ENCODE measurements at places on chromosomes 16 and 17.
A peak's percentile ranks its signal among the peaks of the same experiment; 100 is the strongest.

DNA sequence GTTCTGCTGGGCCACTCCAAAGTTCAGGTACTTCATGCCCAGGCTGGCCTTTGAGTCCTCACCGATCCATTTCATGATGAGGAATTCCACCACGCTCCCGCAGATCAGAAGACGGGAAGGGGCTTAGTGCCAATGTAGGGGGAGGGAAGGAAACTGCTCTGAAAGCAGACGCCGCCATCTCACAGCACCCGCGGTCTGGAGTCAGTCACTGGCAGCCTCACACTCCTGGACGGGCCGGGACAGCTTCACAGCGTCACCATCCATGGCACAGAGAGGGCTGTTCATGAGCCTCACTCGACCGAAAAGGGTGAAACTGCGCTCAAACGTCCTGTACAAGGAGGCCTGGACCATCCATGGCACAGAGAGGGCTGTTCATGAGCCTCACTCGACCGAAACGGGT is 62.0 kb downstream of the RPH3AL start:
- H3K4me3 ChIP-seq, result no peak overlapping the region
- H3K27me3 ChIP-seq, result peaks cover 13% of the 10 kb centered on the region
- DNase-seq, result no peak
- H3K27ac ChIP-seq, result no peak overlapping the region
- peaks cover 2% of the 10 kb centered on the region for H3K4me1 ChIP-seq
- peaks cover 2% of the 10 kb centered on the region for H3K36me3 ChIP-seq

DNA sequence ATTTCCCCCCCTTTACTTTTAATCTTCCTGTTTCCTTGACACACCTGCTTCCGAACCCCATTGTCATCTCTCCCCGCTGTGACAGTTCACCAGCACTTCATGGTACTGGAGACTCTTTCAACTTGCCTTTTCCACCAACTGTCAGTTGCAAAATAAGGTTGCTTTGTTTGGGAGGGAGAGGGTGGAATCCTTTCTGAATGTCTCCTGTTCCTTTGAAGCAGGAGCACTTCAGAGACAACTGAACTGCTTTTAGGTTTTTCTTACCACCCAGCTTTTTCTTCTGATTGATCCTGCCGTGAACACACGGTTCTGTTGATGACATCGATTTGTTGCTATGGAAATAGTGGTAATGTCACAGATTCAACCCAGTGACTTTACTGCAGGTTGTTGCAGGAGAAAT is 42.0 kb downstream of the RPA1 start:
- peak; percentile 24 for DNase-seq
- peak overlapping the region; percentile 98 for H3K27ac ChIP-seq
- H3K4me3 ChIP-seq, result peak overlapping the region; percentile 86
- H3K27me3 ChIP-seq, result no peaks in the 10 kb centered on the region

GRCh38 chr16:85333337-85333736 is 221.1 kb upstream of the CIBAR2 start:
- no peak for DNase-seq
- H3K4me3 ChIP-seq, result no peak overlapping the region
- peaks cover 18% of the 10 kb centered on the region for H3K4me1 ChIP-seq
- peaks cover 52% of the 10 kb centered on the region for H3K27me3 ChIP-seq

- peaks cover 11% of the 10 kb centered on the region for H3K4me1 ChIP-seq
- peaks cover 6% of the 10 kb centered on the region for H3K36me3 ChIP-seq
- DNase-seq, result no peak
- H3K4me3 ChIP-seq, result no peak overlapping the region
Observed at GRCh38 chr17:41551365-41551764, 20.5 kb downstream of the KRT9 start.

DNA sequence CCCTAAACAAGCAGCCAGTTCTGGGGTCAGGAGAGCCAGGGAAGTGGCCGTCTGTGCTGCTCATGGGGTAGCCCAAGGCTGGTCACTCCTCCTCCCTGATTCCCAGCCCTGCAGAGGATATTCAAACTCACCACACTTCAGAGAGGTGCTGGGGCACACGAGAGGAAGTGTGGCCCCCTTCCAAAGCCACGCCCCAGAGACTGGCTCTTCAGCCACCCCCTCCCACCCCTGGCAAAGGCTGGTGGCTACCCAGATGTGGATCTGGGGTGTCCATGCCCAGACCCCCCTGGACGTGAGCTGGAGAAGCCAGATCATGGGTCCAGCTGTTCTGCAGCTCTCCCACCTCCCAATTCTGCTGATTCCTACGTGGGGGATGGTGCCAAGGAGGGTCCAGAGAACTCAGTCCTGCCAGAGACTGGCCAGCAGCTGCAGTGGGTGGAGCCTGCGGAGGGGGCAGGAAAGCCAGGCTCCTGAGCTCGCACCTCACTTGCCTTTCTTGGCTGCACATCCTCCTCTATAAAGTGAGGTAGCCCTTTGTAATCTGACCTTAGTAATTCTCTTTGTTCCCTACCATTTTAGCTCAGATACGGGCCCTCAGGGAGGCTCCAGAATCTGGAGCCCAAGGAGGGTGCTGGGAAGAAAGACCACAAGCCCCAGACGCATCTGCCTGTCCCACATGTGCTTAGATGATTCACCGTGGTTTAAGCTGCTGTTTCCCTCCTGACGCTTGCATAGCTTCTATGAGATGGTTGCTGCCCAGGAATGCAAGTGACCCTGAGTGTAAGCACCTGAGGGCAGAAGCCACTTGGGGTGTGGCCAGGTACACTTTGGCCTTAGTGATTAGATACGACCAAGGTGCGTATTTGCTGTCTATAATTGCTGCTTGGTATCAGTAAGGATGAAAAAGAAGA is 15.3 kb downstream of the SDK2 start:
- no peaks in the 10 kb centered on the region for H3K27me3 ChIP-seq
- peaks cover 4% of the 10 kb centered on the region for H3K4me1 ChIP-seq
- no peak overlapping the region for H3K27ac ChIP-seq
- no peak overlapping the region for H3K4me3 ChIP-seq
- no peak for DNase-seq

DNA sequence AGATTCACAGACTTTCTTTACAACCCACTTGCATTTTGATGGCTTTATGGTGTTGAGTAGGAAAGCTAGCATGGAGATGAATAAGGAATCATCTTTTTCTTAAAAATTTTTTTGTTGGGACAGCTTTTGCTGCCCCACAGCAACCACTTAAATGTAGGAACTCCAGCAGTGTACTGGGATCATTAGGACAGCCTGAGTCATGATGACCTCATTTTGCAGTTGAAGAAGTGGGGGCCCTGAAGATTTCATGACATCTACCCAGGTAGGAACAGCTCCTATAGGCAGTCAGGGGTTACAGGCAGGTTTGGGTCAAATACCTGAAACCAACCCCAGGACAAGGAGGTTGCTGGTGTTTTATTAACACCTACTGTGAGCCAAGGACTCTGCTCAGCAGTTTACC is 2.1 kb downstream of the METTL22 start:
- H3K4me1 ChIP-seq, result peaks cover 20% of the 10 kb centered on the region
- DNase-seq, result no peak
- H3K36me3 ChIP-seq, result peaks cover 3% of the 10 kb centered on the region
- H3K4me3 ChIP-seq, result no peak overlapping the region
- peaks cover 10% of the 10 kb centered on the region for H3K27me3 ChIP-seq

- no peak overlapping the region for H3K27ac ChIP-seq
- no peak overlapping the region for H3K4me3 ChIP-seq
- peaks cover 17% of the 10 kb centered on the region for H3K27me3 ChIP-seq
Observed at GRCh38 chr16:26930786-26931581, 135.7 kb upstream of the C16orf82 start.

DNA sequence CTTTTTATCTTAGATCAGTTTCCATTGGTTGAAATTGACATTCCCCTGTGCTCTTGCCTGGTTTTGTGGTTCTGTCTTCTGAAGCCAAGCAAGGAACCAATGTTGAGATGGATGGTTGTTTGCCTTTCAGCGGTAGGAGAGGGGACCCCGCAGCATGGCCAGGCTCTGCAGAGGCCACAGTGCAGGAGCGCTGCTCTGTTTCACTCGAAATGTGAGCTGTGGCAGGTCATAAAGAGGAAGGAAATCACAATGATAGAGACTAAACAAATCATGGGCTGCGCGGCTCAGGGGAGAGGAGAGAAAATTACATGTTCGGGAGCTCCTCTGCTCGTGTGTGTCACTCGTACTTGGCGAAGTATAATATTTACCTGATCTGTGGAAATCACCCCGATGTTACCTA is 148.2 kb downstream of the SNX29 start:
- peak overlapping the region; percentile 59 for H3K4me3 ChIP-seq
- H3K36me3 ChIP-seq, result peaks cover 3% of the 10 kb centered on the region
- H3K27ac ChIP-seq, result no peak overlapping the region
- no peak for DNase-seq
- no peaks in the 10 kb centered on the region for H3K27me3 ChIP-seq
- H3K4me1 ChIP-seq, result peaks cover 15% of the 10 kb centered on the region

DNA sequence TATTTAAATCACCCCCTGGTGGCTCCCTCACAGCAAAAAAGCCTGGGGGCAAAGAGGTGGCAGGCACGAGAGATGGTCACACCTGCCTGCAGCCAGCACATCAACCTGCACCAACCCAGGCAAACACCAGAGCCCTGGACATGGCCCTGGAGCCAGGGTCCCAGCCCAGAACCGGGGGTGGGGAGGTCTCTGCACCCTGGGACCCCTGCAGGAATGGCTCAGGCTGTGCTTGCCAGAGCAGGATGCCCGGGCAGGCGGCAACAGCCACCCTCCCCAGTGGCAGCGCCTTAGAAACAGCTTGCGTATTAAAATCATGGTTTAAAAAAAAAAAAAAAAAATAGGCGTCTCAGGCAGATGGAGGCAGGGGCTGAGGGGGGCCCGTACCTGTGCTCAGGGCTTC is 16.2 kb downstream of the MYBBP1A start:
- H3K27ac ChIP-seq, result no peak overlapping the region
- H3K4me1 ChIP-seq, result peaks cover 10% of the 10 kb centered on the region
- no peaks in the 10 kb centered on the region for H3K27me3 ChIP-seq

- no peaks in the 10 kb centered on the region for H3K4me1 ChIP-seq
- H3K27me3 ChIP-seq, result peaks cover 16% of the 10 kb centered on the region
- DNase-seq, result no peak
- H3K36me3 ChIP-seq, result no peaks in the 10 kb centered on the region
- H3K4me3 ChIP-seq, result no peak overlapping the region
Observed at GRCh38 chr17:56175299-56175955, 22.2 kb downstream of the ANKFN1 start.

- H3K27ac ChIP-seq, result peak overlapping the region; percentile 66
- peaks cover 5% of the 10 kb centered on the region for H3K4me1 ChIP-seq
- H3K36me3 ChIP-seq, result peaks cover 8% of the 10 kb centered on the region
- DNase-seq, result no peak
- H3K27me3 ChIP-seq, result no peaks in the 10 kb centered on the region
- H3K4me3 ChIP-seq, result no peak overlapping the region
Observed at GRCh38 chr17:29659155-29659554, 36.4 kb upstream of the CORO6 start.

DNA sequence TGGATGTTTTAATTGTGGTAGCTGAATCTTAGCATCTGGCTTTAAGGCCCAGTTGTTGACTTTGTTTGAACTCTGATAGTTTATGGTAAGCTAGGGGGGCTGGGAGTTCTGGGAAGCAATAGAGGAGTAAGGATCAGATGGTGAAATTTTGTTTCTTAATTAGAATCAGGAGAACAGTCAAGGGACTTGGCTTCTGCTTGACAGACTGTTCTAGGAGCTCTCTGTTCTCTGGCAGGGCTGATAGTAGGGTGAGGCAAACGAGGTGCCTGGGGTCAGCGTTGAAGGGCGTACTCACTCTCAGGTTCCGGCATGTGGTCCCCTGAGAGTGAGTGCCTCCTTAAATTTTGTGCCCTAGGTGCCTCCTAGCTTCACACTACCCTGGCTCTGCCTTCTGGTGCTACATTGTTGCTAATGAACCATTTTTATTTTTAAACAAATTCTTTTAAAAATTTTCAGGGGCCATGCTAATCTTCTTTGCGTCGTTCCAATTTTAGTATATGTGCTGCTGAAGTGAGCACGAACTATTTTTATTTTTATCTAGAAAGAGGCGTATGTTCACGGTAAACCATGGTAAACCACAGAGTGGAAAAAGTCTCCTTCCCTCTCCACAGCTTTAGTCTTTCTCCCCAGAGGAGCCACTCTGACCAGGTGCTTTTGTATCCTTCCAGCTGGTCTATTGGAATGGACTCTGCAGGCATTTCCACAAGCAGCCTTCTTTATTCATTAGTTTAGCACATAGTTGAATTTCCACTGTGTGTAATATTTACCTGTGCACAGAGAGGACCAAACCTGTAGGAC is 19.7 kb downstream of the SLC7A6 start:
- H3K27ac ChIP-seq, result peak overlapping the region; percentile 93
- H3K4me1 ChIP-seq, result peaks cover 74% of the 10 kb centered on the region
- H3K4me3 ChIP-seq, result peak overlapping the region; percentile 92
- no peak for DNase-seq
- no peaks in the 10 kb centered on the region for H3K27me3 ChIP-seq
- H3K36me3 ChIP-seq, result peaks cover 14% of the 10 kb centered on the region

- H3K27ac ChIP-seq, result no peak overlapping the region
- no peaks in the 10 kb centered on the region for H3K27me3 ChIP-seq
- peaks cover 3% of the 10 kb centered on the region for H3K4me1 ChIP-seq
- H3K4me3 ChIP-seq, result no peak overlapping the region
- no peaks in the 10 kb centered on the region for H3K36me3 ChIP-seq
Observed at GRCh38 chr16:540645-541340, 13.3 kb downstream of the CAPN15 start.

DNA sequence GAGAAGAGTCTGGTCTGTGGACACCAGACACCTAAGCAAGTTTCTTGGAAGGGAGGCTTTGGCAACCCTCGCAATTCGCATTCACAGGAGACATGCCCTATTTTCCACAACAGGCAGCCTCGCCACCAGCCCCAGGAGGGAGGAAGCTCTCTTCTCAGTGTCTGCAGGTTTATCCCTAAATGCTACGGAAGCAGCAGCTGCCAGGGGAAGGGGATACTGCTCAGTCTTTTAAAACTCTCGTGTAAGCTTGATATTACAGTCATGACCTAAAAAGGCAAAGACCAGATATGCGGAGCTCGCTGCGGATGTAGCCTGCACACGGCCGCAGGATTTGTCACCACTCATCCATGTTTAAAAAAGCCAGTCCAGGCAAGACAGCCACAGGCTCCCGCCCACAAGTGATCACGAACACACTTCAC is 159.2 kb upstream of the RPH3AL start:
- no peak overlapping the region for H3K27ac ChIP-seq
- H3K4me1 ChIP-seq, result peaks cover 3% of the 10 kb centered on the region
- no peak for DNase-seq
- H3K27me3 ChIP-seq, result no peaks in the 10 kb centered on the region

DNA sequence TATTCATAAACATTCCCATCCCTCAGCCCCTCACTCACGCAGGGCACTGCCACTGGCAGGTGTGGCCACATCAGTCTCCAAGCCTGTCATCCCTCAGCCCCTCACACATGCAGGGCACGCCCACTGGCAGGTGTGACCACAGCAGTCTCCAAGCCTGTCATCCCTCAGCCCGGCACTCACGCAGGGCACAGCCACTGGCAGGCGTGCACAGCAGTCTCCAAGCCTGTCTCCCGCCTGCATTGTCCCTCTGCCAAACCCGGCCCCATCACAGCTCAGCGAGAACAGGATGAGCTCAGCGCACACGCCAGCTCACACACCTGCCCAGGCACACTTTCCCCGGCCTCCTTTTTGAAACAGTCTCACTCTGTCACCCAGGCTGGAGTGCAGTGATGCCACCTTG is 11.4 kb upstream of the KREMEN2 start:
- peaks cover 5% of the 10 kb centered on the region for H3K27me3 ChIP-seq
- H3K27ac ChIP-seq, result no peak overlapping the region
- H3K4me3 ChIP-seq, result no peak overlapping the region
- no peak for DNase-seq
- H3K36me3 ChIP-seq, result peaks cover 2% of the 10 kb centered on the region
- peaks cover 2% of the 10 kb centered on the region for H3K4me1 ChIP-seq

- H3K27ac ChIP-seq, result no peak overlapping the region
- H3K36me3 ChIP-seq, result no peaks in the 10 kb centered on the region
- H3K4me1 ChIP-seq, result no peaks in the 10 kb centered on the region
- no peak overlapping the region for H3K4me3 ChIP-seq
Observed at GRCh38 chr16:82329504-82330192, 159.6 kb upstream of the MPHOSPH6 start.

All from T-helper 17 cell (primary cell).